CD4-positive, alpha-beta T cell treated with Interleukin-6 at 100 ng/mL for 8 hours (primary cell): ENCODE measurements at places on chromosomes 12 and 14.

- DNase-seq = no peak
These were observed 8.6 kb upstream of the USP15 start for GRCh38 chr12:62251609-62251958.

- DNase-seq = no peak
These were observed 9.3 kb downstream of the STK38L start for GRCh38 chr12:27253347-27253746.

DNA sequence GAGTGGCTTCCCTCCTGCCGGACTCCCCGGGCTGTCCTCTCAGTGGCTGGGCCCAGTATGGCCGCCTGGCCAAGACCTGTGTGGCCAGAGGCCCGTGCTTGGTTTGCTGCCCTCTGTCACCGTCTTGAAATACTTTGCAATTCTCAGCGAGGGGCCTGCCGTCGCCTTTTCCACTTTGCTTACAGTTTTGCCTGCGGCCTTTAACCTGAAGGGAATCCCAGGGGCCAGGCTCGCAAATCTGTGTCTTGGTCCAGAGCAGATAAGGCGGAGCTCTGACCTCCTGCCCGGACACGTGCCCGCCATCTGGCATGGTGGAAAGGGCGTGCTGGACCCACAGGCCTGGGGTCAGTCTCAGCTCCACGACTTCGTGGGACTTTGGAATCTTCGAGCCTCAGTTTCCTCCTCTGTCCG lies 10.9 kb upstream of the AMN start:
- DNase-seq = no peak

DNA sequence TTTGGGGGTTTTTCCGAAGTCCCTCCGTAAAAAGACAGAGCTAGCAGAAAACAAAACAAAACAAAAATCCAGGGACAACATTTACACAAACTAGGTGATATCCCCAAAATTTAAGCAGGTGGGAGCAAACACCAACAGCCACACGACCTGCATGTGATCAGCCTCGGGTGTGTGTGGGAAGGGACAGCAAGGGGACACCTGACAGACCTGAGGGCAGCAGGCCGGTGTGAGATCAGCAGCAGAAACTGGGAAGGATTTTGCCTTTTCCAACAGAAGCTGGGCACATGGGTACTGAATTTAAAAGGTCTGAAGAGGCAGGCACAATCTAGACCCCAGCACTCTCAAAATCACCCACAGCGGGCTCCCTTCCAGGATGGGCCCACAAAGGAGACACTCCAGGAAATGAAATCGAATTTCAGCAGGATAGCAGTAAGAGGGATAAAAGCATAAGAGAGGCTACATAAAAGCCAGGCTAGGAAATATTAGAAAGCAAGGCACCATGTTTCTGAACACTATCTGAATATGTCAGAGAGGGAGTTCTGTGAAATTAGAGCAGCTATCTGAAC lies 36.5 kb upstream of the SELPLG start:
- DNase-seq = no peak

- DNase-seq = peak; percentile 39
These were observed 612.0 kb downstream of the VRK1 start for GRCh38 chr14:97408937-97409815.

GRCh38 chr12:4268329-4269181 lies 5.0 kb upstream of the CCND2 start:
- DNase-seq = peak; percentile 21

DNA sequence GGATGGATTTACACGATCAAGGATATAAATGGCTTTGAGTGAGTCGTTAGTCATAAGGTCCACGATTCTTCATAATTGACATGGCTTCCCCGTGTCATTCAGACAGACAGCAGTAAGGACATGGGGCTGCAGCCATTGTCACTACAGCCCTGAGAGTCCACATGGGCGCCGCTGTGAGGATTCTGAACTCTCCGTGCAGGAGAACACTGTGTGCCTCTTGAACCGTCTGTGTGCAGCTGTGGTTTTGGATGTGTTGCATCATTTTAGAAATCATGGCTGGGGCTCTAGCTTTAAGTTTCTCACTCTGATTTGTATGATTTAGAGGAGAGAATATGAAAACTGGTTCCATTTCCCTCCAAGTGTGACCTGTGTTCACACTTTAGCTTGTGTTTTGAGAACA lies 47.2 kb downstream of the NPAS3 start:
- no peak for DNase-seq

- DNase-seq = no peak
These were observed 15.3 kb downstream of the EML1 start for GRCh38 chr14:99808515-99808914.

- peak; percentile 55 for DNase-seq
These were observed 26.2 kb upstream of the CHPT1 start for GRCh38 chr12:101671157-101671791.

- DNase-seq = no peak
These were observed 1058.9 kb downstream of the GALC start for GRCh38 chr14:86933958-86934595.

GRCh38 chr14:51534610-51535011 lies 117.1 kb upstream of the FRMD6 start:
- no peak for DNase-seq

GRCh38 chr12:110543252-110543959 lies 39.7 kb downstream of the PPTC7 start:
- DNase-seq = no peak

DNA sequence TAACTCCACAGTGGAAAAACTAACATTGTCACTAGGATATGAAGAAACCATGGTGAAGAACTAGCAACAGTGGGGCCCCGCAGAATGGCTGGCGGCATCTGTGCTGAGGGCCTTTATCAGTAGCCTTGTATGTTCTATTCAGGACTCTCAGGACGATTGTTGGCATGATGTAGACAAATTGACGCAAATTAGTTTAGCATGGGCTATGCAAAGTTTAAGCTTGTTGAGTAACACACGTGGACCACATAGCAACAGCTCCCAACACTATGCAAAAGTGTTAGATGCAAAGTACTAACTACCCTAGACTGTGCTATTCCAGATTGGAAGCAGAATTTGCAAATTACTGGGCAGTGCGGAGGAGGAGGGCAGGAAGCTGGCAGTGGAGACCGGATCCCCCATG lies 38.2 kb upstream of the TMEM263 start:
- DNase-seq = no peak

GRCh38 chr14:58626431-58626831 lies 11.3 kb upstream of the DACT1 start:
- DNase-seq = no peak

GRCh38 chr14:72513965-72514659 lies 379.8 kb downstream of the DPF3 start:
- DNase-seq = no peak

DNA sequence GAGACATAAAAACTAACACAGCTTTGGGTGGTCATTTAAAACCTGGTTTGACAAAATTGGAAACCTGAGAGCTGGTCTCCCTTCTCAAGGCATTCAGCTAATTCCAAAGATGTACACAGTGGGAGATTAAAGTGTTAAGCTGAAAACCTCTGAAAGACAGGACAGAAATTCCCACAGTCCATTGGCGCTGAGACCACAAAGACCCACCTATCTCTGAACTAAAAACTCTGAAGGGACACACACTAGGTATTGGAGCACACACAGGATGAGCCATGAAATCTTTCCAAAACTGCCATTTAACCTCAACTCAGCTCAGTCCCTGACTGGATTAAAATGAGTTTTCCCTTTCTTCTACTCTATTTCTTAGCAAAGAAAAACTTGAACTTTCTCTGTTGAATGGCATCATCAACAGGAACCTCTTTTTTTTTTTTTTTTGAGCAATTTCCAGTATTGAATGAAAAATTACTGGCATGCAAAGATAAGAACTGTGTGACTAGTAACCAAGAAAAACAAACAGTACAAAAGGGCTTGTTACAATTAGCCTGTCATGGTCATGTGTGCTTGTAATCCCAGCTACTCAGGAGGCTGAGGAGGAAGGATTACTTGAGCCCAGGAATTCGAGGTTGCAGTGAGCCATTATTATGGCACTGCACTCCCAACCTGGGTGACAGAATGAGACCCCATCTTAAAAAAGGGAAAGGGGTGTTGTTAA lies 82.4 kb downstream of the IPO8 start:
- no peak for DNase-seq

DNA sequence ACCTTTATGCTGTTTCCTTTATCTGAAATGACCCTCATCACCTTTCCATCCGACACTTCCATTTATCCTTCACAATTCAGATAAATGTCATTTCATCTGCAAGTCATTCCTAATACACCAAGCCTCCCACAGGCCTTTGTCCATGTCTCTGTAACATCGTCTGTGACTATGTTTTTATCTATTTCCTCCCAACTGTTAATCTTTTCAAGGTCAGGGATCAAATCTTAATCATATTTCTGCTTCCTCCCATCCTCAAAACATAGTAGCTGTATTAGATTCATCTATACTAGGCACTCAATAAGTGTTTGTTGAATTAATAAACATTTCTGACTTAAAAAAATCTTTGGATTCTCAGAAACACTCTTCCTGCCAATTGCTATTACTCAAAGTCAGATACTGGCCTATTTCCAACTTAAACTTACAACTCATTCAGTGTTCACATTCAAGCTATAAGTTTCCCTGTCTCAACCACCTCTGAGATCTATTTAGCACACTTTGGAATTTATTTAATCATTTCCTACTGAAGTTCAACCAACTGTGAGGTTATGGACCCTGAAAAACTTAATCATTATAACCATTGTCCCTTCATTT lies 100.2 kb upstream of the ALX1 start:
- DNase-seq = no peak

- no peak for DNase-seq
These were observed 237.1 kb downstream of the SLC41A2 start for GRCh38 chr12:104721039-104721405.

GRCh38 chr12:92719674-92720073 lies 16.9 kb downstream of the PLEKHG7 start:
- DNase-seq = no peak

GRCh38 chr12:116431677-116432300 lies 127.4 kb upstream of the MAP1LC3B2 start:
- no peak for DNase-seq

GRCh38 chr12:83065562-83065961 lies 378.9 kb downstream of the TMTC2 start:
- DNase-seq = no peak

DNA sequence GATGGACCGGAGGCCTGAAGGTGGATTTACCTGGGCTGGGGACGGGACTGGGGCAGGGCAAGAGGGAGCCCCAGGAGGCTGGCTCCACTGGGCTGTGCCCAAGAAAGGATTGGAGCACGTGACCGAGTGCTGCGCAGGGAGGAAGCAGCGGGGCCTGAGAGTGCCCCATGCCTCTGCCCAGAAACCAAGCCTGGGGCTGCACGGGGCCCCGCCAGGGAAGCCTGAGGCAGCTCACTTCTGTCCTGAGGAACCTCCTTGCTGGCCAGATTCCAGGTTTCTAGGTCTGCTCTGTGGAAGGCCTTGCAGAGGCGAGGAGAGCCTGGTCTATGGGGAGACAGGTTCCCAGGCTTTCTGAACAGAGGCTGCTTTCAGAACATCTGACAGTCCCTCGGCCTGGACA lies 10.4 kb downstream of the NGB start:
- DNase-seq = no peak

DNA sequence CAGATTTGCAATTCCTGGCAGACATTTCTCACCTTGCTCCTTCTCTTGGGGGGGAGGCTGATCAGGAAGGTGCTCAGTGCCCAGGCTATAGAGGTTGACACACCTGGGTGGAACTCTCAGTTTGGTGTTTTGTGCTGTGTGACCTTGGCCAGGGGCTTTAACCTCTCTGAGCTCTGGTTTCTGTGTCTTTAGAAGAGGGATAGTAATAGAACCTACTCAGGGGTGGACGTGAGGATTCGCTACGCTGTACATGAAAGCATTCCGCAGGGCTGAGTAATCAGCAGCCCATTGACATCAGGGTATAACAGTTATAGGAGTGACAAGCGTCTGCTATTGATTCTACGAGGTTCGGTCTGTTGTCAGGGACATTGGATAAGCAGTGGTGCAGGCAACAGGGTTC lies 98.1 kb downstream of the PHETA1 start:
- no peak for DNase-seq

DNA sequence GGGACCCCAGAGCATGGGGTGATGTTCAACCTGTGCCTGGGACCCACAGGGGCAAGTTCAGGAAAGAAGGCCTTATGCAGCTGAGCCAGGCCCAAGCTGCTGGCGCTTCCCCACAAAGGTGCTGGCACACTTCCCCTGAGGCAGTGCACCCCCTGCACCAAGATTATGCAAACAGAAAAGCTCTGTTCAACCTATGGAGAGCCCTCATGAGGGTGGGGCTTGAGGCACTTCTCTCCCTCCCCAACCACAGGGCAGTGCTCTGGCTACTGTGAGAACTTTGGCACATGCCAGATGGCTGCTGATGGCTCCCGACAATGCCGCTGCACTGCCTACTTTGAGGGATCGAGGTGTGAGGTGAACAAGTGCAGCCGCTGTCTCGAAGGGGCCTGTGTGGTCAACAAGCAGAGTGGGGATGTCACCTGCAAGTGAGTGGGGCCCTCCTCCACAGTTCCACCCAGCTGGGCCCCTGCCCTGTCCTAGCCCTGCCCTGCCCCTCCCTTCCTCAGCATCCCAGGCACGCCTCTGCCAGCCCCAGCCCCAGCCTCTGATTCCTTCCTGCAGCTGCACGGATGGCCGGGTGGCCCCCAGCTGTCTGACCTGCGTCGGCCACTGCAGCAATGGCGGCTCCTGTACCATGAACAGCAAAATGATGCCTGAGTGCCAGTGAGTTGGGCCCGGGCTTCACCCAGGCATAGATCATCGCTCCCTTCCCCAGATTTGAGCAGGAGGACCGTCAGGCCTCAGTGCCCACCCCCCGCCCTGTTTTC lies 5.5 kb upstream of the NXPH4 start:
- DNase-seq = no peak
